GM12878 (cell line): ENCODE measurements at places on chromosomes 6 and 20. TPM values are rescaled to one million over a fixed set of nuclear protein-coding genes. Genes with fewer than 3 reads are reported as not detected.

The MUC22 gene
- total RNA-seq: 0.03 TPM in 1 of 2 replicates, not detected in the other

The DNAH8 gene
- total RNA-seq: 0.11 and 0.21 TPM in 2 replicates

The BNIP5 gene
- total RNA-seq: 0.08 and 0.13 TPM in 2 replicates

The RWDD1 gene
- total RNA-seq: 42.6 and 45.5 TPM in 2 replicates

The SIRPD gene
- total RNA-seq: 0.51 and 1.1 TPM in 2 replicates

The RNF144B gene
- 0.18 and 0.58 TPM in 2 replicates for total RNA-seq

The ULBP3 gene
- not detected in 2 replicates for total RNA-seq

The MLIP gene
- not detected in 2 replicates for total RNA-seq

The UBE2C gene
- 133 and 141 TPM in 2 replicates for total RNA-seq

The PRICKLE4 gene
- total RNA-seq: 0.37 TPM in 1 of 2 replicates, not detected in the other

The PTPRT gene
- total RNA-seq: 0.03 TPM in 1 of 2 replicates, not detected in the other

The ADGRF5 gene
- total RNA-seq: 0.13 TPM in 2 replicates

The DEFB132 gene
- total RNA-seq: not detected in 2 replicates

- DNase-seq: peak; percentile 16
Observed at GRCh38 chr6:107877968-107878367, 53.9 kb upstream of the SCML4 start.

DNA sequence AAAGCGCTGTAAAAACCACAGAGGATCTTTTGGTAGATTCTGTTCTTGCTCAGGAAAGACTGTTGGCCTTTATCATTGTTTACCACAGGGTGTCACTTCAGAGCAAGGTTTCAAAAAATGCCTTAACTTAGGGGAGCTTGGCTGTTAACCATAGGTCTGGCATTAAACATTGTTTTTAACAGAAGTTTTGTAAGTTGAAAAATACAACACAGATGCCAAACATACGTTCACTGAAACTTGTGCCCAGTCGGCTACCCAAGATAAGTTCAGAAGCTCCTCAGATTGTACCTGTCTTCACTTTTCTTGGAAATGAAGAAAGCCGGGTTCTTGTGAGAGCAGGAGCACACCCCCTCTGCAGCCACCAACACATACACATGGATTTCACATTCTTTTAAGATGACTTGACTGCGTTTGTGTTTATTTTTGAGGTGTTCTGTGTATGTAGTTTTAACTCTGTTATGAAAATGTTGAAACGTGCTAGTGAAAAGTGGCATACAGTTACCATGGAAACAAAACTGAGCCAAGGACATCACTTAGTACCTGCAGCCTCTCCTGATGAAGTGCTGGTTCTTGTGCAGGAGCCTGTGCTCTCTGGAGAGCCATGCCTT is 64.9 kb downstream of the SYCP2L start:
- no peak for DNase-seq

GRCh38 chr20:57502336-57502700 is 22.6 kb downstream of the CTCFL start:
- DNase-seq: no peak

DNA sequence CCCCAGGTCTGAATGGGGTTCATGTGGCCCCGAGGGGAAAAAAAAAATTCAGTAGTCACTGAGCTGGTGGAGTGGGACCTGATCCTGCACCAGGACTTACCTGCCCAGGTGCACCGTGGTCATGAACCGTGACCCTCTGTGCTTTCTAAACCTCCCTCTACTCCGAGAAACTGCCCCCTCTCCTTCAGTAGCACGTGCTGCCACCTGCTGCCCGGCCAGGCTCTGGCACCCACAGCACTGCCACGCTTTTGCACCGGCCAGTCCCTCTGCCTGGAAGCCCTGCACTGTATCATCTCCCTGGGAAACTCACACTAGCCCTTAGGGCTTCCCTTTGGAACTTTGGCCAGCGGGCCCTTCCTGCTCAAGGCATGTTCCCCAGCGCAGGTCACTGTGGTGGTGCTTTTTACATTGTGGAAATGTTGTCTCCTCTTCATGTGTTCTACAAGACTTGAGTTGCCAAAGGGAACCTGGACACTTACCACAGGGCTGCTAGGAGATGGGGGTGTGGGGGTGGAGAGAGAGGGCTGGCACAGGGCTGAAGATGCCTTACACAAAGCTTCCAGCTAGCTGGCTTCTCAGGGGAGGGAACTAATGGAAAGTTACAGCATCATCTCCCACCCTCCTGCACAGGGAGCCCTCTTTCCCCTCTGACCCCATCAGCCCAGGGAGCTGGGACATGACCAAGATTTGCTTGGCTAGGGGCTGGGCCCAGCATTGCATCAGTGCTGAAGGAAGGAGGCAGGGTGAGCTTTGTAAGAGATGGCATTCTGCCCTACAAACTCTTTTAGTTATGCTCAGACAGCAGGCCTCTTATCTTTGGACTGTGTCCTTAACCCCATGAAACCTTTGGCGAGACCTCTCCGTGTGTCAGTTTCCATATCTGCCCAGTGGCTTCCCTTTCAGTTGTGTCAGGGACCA is 2.5 kb upstream of the PTPRT start:
- DNase-seq: no peak

DNA sequence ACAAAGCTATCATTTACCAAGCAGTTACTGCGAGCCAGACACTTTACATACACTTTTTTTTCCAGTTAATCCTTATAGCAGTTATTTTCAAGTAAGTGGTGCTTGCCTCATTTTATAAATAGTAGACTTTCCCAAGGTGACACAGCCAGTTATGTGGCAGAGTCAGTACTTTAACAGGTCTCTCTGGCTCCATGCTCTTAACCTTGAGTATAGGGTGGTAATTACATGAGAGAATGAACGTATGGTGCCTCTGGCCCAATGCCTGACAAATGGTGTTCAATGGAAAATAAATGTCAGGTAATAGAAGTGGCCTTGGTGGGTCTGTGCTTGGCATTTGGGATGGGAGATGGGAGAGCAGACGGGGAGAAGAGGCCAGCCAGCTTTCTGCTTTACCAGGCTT is 316.3 kb downstream of the SLC35F1 start:
- no peak for DNase-seq

- DNase-seq: peak; percentile 50
Observed at GRCh38 chr6:39225946-39226437, 3.3 kb downstream of the KCNK5 start.

DNA sequence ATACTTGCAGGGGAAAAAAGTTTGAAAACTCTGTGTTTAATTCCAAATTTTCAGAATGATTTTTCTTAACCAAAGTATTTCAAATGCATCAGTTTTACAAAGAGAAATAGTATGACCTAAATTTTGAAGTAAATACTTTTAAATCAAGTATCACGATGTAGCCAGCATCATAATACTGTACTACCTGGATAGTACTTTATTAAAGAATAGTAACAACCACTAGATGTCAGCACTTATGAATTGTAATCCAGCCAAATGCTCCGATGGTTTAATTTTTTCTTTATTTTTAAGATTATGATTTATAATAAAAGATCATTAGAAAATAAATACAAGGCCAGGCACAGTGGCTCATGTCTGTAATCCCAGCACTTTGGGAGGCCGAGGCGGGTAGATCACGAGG is 37.2 kb upstream of the HACE1 start:
- no peak for DNase-seq

- no peak for DNase-seq
Observed at GRCh38 chr6:54920628-54921027, 74.1 kb downstream of the FAM83B start.

DNA sequence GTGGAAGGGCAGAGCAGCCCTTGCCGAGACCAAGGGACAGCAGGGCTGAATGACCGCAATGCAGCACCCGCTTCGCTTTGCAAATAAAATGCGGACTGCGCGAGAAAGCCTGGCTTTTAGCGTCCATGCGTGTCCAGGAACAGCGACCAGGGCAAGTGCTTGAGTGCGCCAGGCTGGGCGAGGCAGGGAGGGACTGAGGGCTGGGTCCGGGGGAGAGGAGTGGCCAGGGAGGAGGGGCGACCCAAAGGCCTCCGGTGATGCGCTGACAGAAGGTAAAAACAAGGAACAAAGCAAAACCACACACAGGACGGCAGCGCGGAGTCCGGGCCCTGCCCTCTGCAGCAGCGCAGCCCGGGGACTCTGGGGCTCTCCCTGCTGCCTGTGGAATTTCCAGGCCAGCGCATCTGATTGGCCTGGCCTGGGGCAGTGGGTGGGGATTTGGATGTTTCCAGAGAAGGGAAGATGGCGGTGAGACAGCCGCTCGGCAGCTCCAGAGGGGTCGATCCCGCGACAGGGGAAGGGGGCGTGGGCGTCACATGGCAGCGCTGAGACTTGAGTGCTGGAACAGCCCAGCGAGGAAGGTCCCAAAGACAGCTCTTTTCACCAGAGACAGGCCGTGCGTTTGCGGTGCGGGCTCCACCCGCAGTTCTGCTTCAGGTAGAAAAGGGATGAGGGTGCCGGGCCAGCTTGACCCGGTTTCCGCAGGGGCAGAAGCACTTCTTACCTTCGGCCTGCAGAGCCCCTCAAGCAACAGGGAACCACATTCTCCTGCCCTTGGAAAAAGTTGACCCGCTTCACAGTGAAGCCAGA is 51.8 kb downstream of the SSR1 start:
- no peak for DNase-seq

DNA sequence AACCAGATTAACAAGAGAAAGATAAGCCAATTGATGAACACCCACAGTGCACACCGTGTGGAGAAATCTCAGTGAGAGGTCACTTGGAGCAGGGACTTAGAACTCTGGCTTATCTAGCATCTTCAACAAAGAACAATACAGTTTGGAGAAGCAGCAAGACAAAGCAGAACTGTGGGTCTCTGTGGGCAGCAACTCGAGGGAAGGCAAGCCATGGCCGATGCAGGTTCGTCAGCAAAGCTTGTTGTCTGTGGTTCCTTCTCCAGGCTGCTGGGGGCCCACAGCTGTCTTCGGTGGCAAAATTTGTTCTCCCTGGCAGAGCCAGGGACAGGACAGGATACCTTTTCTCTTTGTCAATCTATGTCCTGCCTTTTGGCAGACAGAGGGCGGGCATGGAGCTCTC is 22.1 kb downstream of the RPP40 start:
- DNase-seq: no peak

GRCh38 chr6:64990652-64991304 is 716.2 kb downstream of the EYS start:
- DNase-seq: no peak

- DNase-seq: no peak
Observed at GRCh38 chr20:14498772-14499171, 161.4 kb upstream of the FLRT3 start.

- DNase-seq: no peak
Observed at GRCh38 chr6:158947284-158947683, 52.7 kb downstream of the RSPH3 start.

DNA sequence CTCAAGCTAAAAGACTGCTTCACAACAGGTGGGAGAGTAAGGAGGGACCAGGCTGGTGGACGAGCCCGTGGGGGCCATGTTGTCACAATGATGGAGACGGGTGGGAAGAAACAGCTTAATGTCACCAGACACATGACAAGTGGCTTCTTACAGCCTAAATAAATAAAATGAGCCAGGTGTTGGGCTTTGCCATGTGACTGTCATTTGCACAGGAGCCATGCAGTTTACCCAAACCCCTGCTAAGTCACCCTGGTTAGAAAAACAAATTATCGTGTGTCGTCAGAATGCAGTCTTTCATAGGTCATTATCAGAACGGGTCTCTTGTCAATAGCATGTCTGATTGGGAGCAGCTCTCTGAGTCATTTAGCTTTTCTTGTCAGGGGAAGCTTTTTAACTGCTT is 18.5 kb downstream of the BTBD3 start:
- no peak for DNase-seq

- no peak for DNase-seq
Observed at GRCh38 chr6:134357022-134357487, 39.1 kb upstream of the SGK1 start.

GRCh38 chr6:97689078-97689754 is 406.2 kb upstream of the MMS22L start:
- no peak for DNase-seq

DNA sequence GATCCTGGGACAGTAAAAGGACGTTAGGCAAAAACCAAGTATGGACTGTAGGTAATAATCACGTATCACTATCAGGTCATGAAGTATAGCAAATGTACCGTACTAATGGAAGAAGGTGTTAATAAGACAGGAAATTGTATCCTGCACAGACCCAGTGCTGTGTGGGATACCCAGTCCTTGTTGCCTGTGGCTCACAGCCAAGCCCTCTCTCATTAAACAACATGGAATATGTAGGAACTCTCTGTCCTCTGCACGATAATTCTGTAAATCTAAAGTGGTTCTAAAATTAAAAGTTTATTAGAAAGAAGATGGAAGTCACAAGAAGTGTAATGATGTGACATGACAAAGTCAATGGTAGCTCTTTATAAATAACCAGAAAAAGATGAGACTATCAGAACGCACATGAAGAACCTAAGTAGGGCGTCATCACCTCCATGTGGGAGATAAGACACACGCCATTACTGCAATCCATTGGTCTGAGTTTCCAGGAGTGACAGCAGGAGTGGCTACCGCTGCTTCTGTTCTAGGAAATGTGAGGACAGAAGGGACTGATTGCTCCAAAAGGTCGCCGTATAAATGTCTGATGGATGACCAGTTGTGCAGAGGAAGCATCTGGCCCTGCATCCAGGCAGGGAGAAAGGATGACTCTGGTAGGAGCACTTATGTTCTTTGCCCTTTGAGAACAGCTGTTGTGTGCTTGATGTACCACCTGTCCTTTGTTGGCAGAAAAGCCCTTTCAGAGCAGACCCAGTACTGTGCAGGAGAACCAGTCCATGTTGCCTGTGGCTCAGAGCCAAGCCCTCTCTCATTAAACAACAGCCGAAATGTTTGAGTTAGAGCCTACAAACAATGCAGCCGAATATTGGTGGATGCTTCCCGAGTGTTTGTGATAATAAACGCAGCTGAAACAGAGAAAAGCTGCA is 125.6 kb downstream of the FIG4 start:
- DNase-seq: no peak

GRCh38 chr6:83381949-83382348 is 48.9 kb downstream of the ME1 start:
- no peak for DNase-seq

DNA sequence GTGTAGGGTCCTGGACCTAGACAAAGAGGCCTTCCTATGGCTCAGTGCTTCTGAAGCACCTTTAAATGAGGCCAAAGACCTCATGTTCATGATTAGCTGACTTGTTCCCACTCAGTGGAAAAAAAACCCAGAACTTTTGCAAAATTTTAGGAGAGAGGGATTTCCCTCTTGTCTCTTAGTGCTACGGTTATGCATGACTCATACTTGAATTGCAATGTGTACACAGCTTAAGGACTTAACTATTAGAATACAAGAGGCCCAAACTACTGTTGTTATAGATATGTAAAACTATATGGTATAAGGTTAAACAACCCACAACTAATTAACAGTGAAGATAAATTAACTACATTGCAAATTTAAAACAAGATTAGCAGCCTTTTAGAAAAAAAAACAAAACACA is 32.3 kb upstream of the HLA-A start:
- DNase-seq: no peak

GRCh38 chr6:15387118-15387517 is 141.2 kb downstream of the JARID2 start:
- DNase-seq: no peak
